ENCODE measurements at places on chromosomes 6 and 20.

- peak; percentile 29 for DNase-seq
Observed at GRCh38 chr6:29887819-29888776, 54.2 kb upstream of the HLA-A start.

GRCh38 chr6:89985751-89986493 lies 91.7 kb downstream of the GJA10 start:
- no peak for DNase-seq

- peak; percentile 7 for DNase-seq
Observed at GRCh38 chr6:38020593-38020992, 201.1 kb downstream of the ZFAND3 start.

GRCh38 chr6:25193460-25194171 lies 85.6 kb upstream of the CARMIL1 start:
- DNase-seq = no peak

DNA sequence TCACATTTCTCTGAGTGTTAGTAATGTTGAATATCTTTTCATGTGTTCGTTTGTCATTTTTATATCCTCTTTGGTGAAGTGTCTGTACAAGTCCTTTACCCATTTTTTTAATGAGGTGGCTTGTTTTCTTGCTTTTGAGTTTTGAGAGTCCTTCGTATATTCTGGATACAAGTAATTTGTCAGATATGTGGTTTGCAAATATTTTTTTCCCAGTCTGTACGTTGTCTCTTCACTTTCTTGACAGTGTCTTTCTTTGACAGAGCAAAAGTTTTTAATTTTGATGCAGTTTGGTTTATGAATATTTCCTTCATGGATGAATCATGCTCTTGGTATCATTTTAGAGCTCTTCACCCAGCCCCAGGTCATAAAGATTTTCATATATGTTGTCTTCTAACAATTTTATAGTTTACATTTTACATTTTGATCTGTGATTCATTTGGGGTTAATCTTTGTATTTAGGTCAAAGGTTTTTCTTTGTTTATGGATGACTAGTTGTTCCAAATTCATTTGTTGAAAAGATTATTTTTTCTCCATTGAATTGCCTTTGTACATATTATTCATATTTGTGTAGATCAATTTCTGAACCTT lies 152.5 kb downstream of the MRPL14 start:
- no peak for DNase-seq

GRCh38 chr6:122839906-122840305 lies 50.8 kb downstream of the SMPDL3A start:
- DNase-seq = no peak

DNA sequence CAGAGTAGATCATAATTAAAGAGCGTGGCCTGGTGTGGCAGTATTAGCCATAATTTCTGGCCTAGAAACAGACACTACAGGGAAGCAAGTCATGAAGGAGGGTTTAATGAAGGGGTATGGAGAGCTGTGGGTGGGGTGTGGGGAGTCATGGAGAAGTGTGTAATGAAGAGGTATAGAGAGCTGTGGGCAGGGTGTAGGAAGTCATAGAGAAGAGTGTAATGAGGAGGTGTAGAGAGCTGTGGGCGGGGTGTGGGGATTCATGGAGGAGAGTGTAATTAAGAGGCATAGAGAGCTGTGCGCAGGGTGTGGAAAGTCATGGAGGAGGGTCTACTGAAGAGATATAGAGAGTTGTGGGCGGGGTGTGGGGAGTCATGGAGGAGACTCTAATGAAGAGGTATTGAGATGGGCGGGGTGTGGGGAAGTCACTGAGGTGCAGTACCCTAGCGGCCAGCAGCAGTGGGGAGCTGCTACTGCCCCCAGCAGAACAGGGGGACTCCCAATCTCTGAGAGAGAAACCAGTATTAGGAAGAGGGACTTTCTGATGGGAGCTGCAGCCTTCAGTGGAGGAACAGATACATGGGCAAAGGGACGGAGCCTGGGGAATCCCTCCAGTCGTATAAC lies 145.4 kb upstream of the FOXA2 start:
- no peak for DNase-seq

Measured in NCI-H1105 treated with DMSO at 0.1 percent for 48 hours (cell line).